ENCODE measurements at places on chromosomes 2 and 18. TPM values are rescaled to one million over a fixed set of nuclear protein-coding genes. Genes with fewer than 3 reads are reported as not detected.

The ITGA4 gene
- 135 TPM for total RNA-seq

The ELMOD3 gene
- total RNA-seq, result 21.0 TPM

The MBD5 gene
- total RNA-seq, result 76.8 TPM

The CRYBA2 gene
- not detected for total RNA-seq

The UGT1A5 gene
- not detected for total RNA-seq

The AGPS gene
- 60.4 TPM for total RNA-seq

The EVA1A gene
- total RNA-seq, result not detected

The EFEMP1 gene
- total RNA-seq, result not detected

The SERPINB11 gene
- total RNA-seq, result not detected

The GLB1L gene
- 2.5 TPM for total RNA-seq

The MALL gene
- not detected for total RNA-seq

The GPR45 gene
- not detected for total RNA-seq

The CHAC2 gene
- 0.29 TPM for total RNA-seq

The KDM3A gene
- total RNA-seq, result 145 TPM

The TMEM247 gene
- total RNA-seq, result not detected

The NDC80 gene
- 2.7 TPM for total RNA-seq

The RUFY4 gene
- total RNA-seq, result 2.8 TPM

The AQP12A gene
- total RNA-seq, result not detected

The CHRND gene
- not detected for total RNA-seq

The RNF125 gene
- 37.5 TPM for total RNA-seq

The ASPRV1 gene
- total RNA-seq, result 1.7 TPM

The SLC5A7 gene
- total RNA-seq, result not detected

The EFR3B gene
- total RNA-seq, result not detected

The CYP27A1 gene
- total RNA-seq, result 4.2 TPM

The KCNG2 gene
- total RNA-seq, result not detected

The LRRTM1 gene
- not detected for total RNA-seq

The NAT8 gene
- total RNA-seq, result not detected

The LAPTM4A gene
- total RNA-seq, result 44.1 TPM

The GALR1 gene
- total RNA-seq, result not detected

The GKN2 gene
- total RNA-seq, result not detected

The FAM124B gene
- 0.71 TPM for total RNA-seq

The CNTNAP5 gene
- total RNA-seq, result not detected

The SRD5A2 gene
- total RNA-seq, result not detected

The RRM2 gene
- 3.2 TPM for total RNA-seq
